ENCODE measurements at places on chromosomes 13 and 19.

DNA sequence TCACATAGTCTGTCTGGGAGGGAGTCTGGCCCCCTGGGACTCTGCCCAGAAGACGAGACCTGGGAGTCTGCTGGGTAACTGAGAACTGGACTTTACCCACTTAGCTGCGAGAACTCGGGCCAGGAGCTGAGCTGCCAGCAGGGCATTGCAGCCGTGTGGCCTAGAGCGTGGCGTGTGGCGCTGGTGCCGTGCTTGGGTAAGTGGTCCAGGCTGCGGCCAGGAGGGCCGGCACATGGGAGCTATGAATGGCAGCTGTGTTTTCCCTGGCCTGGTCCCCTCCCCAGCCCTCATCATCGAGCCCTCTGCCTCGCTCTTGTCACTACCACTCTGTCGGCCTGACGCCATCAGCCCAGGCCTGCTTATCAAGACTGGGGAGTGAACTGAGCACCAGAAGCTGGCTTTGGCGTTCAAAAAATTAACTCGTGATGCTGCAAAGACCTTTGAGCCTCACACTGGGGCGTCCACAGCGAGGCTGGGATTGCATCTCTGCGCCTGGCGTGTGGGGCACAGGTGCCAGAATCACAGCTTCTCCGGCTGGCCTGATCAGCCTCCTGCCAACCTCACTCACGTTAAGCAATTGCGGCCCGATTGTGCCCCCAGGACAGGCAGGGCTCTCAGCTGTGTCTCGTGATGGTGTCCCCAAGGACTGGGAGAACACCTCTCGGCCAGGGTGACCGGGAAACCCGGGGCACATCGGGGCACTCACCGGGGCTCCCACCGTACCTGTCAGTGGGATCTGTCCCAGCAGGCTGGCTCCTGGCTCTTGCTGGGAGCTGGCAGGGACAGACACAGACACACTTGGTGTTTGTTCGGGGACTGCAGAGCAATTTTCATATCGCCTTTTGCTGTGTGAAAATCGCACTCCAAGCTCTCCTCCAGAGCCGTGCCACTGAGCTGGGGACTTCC lies 85.9 kb downstream of the KDM4B start:
- no peak for DNase-seq

DNA sequence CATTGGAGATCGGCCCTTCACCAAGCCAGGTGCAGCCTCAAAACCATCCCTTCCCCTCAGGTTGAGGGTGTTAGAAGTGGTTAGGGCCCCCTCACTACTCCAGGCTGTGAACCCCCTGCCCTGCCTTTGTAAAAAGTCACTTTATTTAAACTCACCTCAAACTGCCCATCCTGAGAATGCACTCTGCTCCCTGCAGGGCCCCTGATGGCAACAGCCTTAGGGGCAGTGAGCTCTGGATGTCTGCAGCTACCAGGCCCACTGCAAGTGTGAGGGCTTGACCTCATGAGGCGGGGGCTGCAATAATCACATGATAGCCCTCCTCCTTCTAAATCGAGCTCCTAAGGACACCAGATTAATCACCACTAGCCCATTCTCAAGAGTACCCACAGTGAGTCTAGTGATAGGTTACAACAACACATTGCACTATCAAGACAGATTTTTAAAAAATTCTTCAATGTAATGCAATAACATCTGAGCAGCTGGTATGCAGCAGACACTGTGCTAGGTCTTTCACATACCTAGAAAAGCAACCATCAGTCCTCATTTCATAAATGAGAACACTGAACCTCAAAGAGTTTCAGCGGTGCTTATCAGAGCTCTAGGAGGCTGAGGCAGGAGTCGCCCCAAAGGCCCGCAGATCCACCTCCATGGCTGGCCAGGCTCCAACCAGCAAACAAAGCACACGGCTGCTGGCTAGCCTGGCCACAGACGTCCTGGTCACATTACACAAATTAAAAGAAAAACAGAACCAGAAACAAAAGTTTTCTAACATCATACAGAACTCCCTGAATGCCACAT lies 26.0 kb downstream of the SLC7A1 start:
- DNase-seq: peak; percentile 11

- DNase-seq: peak; percentile 63
These were observed 5.9 kb upstream of the CIRBP start for GRCh38 chr19:1263188-1263587.

GRCh38 chr19:15779756-15780476 lies 7.5 kb upstream of the OR10H5 start:
- no peak for DNase-seq

- DNase-seq: peak; percentile 53
These were observed 11.1 kb downstream of the LYL1 start for GRCh38 chr19:13091400-13092157.

- no peak for DNase-seq
These were observed 19.3 kb upstream of the RASA3 start for GRCh38 chr13:114151565-114152284.

DNA sequence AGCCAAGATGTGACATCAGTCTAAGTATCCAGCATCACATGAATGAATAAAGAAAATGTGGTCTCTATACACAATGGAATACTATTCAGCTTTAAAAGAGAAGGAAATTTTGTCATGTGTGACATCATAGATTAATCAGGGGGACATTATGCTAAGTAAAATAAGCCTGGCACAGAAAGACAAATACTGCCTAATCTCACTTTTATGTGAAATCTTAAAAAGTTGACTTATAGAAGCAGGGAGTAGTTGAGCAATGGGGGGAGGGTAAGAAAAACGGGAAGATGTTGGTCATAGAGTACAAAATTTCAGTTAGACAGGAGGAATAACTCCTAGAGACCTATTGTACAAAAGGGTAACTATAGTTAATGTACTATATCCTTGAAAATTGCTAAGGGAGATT lies 10.4 kb upstream of the LCP1 start:
- DNase-seq: no peak

DNA sequence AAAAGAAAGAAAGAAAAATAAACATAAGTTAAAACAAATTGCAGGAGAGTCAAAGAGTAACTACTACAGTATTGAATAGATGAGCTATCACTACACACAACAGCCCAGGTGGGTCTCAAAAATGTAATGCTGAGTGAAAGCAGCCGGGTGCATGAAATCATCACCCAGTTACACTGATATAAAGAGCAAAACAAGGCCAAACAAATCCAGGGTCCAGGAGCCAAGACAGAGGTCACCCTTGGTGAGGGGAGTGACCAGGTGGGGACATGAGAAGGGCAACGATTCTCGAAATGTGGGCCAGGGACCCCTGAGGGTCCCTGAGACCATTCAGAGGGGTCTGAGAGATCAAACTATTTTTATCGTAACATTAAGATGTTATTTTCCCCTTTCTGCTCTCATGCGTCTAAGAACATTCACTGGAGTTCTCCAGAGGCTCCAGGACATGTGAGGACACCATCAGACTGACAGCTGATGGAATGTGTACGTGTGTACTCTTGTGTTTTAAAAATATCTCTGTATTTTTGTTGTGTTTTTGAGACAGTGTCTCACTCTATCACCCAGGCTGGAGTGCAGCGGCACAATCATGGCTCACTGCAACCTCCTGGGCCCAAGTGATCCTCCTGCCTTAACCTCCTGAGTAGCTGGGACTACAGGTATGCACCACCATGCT lies 10.6 kb downstream of the COQ8B start:
- no peak for DNase-seq

- no peak for DNase-seq
These were observed 40.6 kb downstream of the COL4A2 start for GRCh38 chr13:110347535-110348308.

DNA sequence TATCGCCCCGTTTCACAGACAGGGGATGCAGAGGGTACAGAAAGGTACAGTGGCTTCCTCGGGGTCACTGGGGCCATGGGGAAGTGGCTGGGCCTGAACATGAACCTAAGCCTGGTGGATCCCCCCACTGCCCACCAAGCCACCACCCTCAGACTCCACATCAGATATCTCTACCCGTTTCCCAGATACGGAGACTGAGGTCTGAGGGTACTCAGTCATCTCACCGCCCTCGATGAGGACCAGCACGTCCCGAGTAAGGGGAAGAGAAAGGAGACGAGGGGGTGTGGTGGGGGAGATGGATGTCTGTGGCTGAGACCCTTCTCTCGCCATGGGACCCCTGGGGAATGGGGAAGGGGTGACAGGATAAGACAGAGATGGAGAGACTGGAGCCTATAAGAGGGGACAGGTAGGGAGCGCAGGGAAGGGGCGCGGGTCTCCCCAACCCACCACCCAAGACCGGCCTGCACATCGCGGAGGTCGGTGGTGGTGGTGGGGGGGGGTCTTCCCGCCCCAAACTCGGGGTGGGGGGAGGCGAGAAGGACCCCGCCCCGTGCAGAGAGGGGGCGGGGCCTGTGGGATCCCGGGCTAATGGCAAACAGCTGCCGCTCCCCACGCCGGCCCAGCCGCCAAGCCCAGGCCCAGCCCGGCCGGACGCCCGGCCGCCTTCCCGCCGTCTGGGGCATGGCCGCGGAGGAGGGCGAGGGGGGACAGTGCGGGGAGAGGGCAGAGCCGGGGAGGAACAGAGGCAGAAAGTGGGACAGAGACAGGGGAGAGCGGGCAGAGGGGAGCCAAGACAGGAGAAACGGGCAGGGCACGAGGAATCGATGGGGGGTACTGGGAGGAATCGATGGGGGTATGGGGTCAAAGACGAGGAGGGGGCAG lies 698 bp downstream of the KANK2 start:
- DNase-seq: peak; percentile 61

DNA sequence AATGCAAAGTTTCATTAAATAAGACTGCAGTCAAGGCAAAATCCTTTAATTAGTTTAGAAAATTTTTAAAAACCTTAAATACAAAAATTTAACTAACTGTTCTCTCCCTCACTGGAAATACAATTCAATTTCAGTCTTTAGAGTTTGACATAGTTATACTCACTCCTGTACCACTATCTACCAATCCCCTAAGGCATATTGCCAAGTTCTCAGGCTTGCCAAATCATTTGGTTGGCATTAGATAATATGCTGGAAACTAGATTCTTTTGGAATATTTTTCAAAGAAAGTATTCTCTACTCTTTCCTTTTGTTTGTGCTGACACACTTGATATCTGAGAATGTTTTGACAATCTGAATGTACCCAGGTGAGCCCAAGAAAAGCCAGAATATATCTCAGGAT lies 77.2 kb downstream of the TSC22D1 start:
- DNase-seq: no peak

DNA sequence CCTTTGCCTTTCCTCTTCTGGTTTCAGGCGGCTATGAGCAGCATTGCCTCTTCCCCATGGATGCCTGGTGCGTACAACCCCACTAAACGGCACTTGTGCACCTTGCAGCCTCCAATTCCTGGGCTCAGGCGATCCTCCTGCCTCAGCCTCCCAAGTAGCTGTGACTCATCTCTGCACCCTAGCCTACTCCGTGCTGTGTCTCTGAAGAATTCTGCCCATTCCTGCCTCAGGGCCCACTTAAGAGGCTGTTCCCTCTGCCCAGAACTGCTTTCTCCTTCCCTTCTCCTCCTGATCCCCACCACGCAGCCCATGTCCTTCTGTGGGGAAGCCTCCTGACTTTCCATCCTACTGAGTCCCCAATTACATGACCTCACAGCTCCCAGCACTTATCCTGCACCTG lies 142.2 kb upstream of the ZNF507 start:
- no peak for DNase-seq

DNA sequence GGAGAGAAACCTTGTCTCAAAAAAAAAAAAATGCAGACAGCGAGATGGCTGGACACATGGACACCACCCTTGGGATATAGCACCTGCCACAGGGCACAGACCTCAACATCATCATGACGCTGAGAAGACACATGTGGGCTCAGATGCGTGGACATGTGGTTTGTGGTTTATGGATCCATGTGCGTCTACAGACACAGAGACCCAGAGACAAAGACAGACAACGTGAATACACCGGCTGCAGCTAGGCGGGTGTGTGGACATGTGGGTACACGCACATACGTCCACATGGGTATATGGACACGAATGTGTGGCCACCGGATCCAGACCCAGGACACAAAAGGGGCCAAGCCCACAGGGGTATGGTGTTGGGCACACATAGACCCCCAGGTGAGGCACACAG lies 1.3 kb downstream of the TNFSF14 start:
- DNase-seq: no peak

DNA sequence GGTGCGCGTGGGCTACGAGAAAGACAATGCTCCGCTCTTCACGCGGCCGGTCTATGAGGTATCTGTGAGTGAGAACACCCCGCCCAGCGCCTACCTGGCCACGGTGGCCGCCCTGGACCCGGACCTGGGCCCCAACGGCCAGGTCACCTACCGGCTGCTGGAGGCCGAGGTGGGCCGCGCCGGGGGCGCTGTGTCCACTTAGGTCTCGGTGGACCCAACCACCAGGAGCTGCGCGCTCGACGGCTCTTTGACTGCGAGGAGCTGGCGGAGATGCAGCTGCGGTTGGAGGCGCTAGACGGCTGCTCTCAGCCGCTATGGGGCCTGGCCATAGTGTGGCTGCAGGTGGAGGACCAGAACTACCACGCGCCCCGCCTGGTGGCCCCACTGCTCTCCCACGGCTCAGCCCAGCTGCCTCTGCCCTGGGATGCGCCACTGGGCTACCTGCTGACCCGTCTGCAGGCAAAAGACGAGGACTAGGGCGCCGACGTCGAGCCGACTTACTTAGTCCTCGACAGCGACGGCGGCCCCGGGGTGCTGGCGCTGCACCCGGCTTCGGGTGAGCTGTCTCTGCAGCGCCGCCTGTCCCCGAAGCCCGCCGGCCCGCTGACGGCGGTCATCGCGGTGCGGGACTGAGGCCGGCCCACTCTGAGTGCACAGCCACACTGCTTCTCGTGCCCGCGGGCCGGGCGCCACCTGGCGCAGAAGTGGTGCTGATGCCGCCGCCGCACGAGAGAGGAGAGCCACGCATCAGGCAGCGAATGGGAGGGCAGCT lies 173.0 kb downstream of the OLFM4 start:
- DNase-seq: peak; percentile 1

DNA sequence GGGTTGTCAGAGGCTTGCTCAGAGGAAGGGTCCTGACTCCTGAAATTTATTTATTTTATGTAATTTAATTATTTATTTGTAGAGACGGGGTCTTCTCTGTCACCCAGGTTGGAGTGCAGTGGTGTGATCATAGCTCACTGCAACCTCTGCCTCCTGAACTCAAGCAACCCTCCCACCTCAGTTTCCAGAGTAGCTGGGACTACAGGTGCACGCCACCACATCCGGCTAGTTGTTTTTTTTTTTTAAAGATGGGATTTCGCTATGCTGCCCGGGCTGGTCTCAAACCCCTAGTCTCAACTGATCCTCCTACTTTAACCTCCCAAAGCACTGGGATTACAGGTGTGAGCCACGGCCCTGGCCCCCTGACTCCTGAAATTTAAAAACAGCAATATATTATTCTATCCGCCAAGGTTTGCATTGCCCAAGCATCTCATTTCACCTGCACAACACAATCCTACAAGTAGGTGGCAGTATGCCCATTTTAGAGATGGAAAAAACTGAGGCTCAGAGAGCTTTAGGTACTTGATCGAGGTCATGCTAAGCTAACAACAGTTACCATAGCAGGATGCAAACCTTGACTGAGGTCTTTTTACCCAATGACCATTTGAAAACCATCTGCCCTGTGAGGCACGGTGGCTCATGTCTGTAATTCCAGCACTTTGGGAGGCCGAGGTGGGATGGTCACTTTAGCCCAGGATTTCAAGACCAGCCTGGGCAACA lies 18.1 kb downstream of the ARHGEF18 start:
- DNase-seq: peak; percentile 27

- DNase-seq: no peak
These were observed 40.6 kb downstream of the DPF1 start for GRCh38 chr19:38183251-38183897.

- no peak for DNase-seq
These were observed 858.0 kb upstream of the SLITRK5 start for GRCh38 chr13:86813198-86813597.

All from erythroblast (primary cell).